A549 (cell line): ENCODE measurements at places on chromosomes 6 and 20.

GRCh38 chr20:32560989-32561830 is 23.9 kb downstream of the NOL4L start:
- no peak for DNase-seq

DNA sequence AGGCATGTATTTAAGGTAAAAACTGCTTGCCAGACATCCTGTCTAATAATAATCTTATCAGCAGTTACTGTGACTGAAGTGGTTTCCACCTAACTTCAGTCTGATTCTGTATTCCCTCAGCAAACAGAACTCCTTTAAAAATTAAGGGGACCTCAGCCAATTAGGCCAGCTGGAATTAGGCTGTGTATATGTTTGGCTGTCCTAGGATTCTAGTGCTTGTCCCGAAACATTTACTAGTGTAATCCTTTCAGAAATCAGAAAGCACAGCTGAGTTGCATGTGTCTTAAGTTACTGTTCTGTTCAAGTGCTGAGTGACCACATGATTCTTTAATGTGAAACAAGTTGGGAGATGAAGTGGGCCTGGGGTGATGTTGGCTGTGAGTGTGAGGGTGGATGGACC is 120.9 kb upstream of the SUPT3H start:
- DNase-seq, result no peak

- no peak for DNase-seq
Observed at GRCh38 chr20:8432435-8433148, 300.5 kb downstream of the PLCB1 start.

- peak; percentile 81 for DNase-seq
Observed at GRCh38 chr6:36985808-36986703, at the start of gene MTCH1. TSS of gene MTCH1 (minus strand) at chr6:36986196. CDS start at chr6:36986173, 23 bp downstream.

DNA sequence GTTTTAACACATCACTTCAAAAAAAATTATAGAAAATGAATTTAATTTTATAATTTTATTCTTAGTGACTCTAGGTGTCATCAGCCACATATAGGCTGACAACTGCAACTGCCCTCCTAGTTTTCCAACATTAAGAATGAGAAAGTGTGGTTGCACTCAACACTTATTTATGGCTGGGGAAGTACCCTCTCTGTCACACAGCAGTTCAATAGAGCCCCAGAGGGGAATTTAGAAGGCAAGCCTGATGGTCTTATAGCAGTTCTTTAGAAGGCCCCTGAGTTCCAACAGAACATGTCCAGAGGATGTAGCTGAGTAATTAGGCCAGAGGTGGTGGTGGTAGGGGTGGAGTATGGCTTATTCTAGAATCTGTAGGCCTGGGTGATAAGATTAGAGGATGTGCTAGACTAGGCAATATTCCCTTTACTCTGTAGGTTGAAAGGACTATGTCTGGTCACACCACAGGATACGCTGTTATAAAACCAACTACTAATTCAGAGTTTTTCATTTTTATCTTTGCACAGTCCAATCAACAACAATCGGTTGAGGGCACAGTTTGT is 226.5 kb upstream of the CITED2 start:
- no peak for DNase-seq

GRCh38 chr20:62795023-62795761 is 1.1 kb upstream of the MRGBP start:
- DNase-seq, result peak; percentile 71

DNA sequence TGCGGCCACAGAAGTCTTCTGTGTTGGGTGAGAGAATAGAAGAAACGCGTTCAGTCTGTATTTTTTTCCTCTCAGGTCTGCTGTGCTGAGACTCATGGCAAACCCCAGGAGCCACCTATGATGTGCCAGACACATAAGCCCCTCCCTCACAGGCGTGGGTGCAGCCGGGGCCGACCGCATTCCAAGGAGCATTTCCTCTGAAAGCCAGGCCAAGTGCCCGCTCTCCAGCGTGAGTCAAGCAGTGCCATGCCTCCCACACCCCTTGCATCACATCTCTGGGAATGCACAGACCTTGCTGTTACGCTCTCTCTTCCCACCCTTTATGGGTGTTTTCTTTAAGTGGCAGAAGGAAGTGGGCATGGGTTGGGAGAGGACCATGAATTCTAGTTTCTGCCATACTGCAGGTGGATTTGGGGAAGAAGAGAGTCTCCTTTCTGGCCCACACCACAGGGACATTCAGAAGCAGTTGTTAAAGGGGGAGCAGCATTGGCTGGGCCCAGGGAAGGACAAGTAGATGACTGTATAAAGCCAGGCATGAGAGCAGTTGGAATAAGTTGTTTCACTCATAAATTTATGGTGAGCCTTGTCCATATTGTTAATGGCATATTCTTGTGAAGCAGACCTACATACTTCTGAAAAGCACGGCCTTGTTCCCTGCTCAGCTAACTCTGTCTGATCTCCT is 37.1 kb upstream of the TFAP2A start:
- DNase-seq, result peak; percentile 98

- DNase-seq, result no peak
Observed at GRCh38 chr6:169932491-169932890, 181.1 kb downstream of the ERMARD start.

GRCh38 chr6:170114187-170114945 is 176.5 kb downstream of the DLL1 start:
- no peak for DNase-seq

DNA sequence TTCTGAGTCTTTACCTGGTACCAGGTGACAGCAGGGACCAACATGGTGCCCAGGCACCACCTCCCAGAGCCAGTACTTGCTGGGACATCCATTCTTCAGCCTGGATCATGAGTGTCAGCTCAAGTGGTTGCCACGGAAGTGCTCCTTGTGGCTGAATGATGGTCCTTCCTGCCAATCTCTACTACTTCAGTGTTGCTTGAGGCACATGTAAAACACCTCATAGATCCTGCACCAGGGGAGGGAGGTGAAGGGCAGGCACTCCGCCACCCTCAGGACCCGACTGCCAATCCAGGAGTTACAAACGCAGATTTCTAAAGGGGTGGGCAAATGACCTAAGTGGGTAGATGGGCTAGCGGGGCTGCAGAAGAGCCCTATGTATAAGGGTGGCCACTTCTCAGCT is 226.0 kb downstream of the PREX1 start:
- no peak for DNase-seq

GRCh38 chr6:110567957-110568696 is 91.7 kb upstream of the SLC22A16 start:
- no peak for DNase-seq

DNA sequence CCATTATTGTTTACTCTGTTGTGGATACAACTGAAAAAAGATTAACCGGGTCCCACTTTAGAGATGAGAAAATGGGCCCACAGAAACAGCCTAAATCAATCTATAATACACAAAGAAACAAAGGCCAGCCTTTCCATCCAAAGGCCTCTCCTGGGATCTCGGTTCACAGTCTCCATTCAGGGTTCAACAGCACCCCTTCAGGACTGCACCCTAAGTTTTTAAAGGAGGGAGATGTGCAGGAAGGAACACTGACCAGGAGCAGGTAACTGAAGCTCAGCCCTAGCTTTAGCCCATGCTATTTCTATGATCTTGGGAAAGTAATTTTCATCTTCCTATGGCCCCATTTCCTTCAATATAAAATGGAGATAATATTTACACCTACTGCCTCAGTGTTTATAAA is 147.7 kb downstream of the BTBD9 start:
- no peak for DNase-seq

DNA sequence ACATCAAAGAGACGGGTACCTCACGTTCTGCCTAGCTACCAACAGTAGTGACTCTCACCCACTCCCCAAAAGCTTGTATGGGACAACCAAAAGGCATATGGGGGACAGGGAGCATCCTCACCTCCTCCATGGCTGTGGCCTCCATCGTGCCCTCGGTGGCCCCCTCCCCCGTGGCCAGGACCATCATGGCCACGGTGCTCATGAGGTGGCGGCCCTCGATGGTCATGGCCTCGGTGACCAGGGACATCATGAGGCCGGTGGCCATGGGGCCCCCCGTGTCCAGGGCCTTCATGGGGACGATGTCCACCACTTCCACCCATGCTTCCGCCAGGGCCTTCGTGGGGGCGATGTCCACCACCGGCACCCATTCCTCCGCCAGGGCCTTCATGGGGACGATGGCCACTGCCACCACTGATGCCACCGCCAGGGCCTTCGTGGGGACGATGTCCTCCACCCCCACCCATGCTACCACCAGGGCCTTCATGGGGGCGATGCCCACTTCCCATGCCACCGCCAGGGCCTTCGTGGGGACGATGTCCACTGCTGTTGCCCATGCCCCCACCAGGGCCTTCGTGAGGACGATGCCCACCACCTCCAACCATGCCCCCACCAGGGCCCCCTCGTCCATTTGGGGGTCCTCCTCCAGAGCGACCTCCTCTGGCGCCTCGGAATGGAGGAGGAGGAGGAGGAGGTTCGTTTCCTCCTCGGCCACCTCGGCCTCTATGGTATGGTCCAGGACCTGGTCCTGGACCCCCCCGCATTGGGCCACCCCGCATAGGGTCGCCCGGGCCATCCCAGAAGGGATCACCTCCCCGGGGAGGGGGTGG is 15.0 kb downstream of the PPP1R10 start:
- no peak for DNase-seq

DNA sequence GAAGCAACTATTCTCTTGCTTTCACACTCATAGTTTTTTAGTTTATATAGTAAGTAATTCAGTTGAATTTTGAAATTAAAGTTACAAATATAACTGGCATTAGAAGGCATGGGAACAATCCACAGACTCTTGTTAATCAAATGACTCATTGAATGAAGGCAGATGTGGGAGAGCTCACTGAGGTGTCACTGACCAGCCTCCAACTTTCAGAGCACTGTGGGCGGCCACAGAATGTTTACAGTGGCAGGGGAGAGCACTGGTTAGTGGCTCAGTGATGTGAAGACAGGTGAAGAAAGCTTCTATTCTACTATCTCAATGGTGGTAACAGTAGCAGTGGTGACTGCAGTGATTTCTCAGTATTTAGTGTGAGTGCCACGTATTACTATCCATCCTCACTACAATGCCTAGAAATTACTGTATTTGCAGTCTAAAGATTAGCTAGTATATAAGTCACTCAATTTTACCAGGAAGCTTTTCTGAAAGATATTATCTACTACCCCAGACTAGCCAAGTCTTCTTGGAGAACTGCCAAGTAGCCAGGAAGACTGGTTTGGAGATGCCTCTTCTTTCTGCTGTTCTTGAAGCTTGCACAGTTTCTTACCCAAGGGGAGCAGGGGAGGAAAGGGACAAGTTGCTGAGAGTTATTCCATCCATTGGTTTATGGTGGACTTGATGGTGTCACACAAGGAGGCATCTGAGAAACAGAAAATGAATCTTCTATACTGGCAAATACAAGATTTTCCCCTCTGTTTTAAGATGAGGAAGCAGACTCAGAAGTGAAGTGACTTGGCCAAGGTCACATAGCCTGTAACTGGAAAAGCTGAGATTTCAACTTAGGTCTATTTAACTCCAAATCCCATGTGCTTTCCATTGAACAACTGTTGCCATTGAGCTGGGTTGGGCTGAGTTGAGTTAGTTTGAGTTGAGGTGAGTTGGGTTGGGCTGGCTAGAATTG is 231.2 kb downstream of the ANKRD60 start:
- peak; percentile 45 for DNase-seq

- no peak for DNase-seq
Observed at GRCh38 chr6:169700296-169700695, 1.5 kb downstream of the WDR27 start.

DNA sequence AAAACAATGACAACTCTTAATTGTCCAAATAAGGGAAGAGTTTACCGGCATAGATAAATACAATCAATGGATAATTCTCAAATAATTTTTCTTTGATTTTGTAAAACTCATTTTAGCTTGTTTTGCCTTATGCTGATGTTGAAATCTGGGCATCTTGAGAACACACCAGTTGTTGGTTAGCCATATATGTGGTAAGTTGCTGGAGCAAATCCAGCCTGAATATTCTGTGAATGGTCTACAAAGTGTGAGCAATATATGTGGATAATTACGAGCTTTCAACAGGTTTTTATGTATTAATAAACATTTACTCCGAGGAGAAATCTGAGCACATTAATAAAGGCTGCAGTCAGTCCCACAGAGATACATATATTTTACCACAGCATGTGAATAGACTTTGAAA is 423.6 kb downstream of the BCKDHB start:
- no peak for DNase-seq

DNA sequence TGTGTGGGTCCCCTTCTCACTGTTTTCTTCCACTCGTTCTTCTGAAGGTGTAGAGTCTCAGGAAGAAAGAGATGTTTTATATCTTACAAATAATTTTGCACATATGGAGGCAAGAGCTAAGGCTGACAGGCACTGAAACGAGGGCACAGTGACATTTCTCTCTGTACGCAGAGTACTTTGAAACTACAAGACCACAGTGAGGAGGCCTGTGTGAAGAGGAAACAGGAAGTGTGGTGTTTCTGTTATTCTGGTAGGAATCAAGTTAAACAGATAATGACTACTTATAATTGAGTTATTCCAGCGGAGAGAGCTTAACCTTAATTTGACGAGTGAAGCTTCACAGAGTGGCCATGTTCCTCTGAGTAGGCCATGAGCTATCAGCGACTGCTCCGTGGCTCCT is 4.8 kb downstream of the CDH4 start:
- no peak for DNase-seq

GRCh38 chr6:37547564-37548061 is 47.9 kb upstream of the CCDC167 start:
- no peak for DNase-seq

DNA sequence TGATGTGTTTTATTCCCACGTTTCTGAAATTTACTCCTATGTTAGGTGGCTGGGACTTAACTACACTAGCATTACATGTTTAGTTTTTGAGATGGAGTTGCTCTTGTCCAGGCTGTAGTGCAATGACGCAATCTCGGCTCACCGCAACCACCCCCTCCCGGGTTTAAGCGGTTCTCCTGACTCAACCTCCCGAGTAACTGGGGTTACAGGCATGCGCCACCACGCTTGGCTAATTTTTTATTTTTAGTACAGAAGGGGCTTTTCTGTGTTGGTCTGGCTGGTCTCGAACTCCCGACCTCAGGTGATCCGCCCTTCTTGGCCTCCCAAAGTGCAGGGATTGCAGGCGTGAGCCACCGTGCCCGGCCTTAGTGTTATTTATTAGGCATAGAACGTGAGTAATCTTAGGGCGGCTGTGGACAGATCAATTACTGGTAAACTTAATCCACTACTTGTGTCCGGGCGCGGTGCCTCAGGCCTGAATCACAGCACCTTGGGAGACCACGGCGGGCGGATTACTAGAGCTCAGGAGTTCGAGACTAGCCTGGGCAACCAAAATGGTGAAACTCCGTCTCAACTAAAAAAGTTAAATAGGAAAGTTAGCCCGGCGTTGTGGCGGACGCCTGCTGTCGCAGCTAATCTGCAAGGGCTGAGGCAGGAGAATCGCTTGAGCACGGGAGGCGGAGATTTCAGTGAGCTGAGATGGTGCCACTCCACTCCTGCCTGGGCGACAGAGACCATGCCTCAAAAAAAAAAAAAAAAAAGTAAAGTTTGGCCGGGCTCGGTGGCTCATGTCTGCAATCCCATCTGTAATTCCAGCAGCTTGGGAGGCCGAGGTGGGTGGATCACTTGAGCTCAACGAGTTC is 123.7 kb upstream of the BTN3A2 start:
- DNase-seq, result no peak

DNA sequence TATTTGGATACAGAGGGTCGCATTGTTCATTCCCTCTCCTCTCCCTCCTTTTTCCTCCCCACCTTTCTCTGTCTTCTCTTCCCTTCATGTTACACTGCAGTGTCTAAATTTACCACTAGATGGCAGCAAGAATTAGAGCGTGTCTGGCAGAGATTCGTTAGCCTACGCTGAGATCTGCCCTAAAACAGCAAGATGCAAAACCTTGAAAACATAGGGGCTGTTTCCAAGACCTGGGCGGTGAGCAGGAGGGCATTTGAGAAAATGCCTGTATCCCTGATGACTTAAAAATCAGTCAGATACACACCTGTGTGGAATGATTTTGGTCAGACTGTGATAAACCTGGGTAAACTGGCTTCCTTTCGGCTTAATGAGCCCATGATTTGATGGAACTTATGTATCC is 101.5 kb upstream of the ISM1 start:
- peak; percentile 29 for DNase-seq

- no peak for DNase-seq
Observed at GRCh38 chr6:11067348-11067747, 23.2 kb upstream of the ELOVL2 start.
